ENCODE measurements at places on chromosomes 7 and 10. TPM values are rescaled to one million over a fixed set of nuclear protein-coding genes. Genes with fewer than 3 reads are reported as not detected.

GRCh38 chr7:92626281-92626809 lies 36.2 kb upstream of the FAM133B start:
- no peak for DNase-seq

DNA sequence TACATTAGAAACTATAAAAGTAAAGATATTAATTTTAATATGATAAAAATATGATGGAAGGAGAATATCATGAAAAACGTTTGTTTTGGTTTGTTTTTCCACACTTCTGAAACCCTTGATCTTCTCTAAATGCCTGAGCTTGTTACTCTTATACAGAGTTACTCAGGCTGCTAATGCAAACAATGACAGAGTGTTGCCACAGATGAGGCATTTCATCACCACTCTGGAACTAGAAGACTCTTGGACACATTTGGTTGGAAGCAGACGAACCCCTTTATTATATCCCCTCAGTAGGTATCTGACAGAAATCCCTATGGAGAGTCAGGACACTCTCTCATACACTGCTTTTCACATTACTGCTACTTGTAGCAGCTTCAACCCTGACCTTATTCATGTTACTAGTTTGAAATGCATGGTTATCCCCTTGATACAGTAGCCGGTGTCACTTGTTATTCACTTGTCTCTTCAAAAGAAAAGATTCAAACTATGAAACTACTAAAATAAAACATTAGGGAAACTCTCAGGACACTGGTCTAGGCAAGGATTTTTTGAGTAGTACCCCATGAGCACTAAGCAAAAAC lies 66.9 kb downstream of the SEMA3C start:
- no peak for DNase-seq

DNA sequence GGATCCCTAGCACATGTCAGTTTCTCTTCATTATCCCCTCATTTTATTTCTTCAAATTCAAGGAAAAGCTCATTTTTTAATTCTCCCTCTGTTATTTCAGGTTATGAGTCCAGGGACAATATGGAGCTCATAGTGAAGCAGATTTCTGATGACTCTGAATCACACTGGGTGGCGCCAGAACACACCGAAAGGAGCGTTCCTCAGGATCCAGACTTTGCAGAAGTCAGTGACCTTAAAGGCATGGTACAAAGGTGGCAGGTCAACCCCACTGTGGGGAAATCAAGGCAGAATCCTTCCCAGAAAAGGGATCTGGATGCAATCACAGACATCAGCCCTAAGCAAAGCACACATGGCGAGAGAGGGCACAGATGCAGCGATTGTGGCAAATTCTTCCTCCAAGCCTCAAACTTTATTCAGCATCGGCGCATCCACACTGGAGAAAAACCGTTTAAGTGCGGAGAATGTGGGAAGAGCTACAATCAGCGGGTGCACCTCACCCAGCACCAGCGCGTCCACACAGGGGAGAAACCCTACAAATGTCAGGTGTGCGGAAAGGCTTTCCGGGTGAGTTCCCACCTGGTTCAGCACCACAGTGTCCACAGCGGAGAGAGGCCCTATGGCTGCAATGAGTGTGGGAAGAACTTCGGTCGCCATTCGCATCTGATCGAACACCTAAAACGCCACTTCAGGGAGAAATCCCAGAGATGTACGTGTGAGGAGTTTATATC lies 21.4 kb downstream of the ZKSCAN5 start:
- DNase-seq = no peak

- DNase-seq = no peak
Observed at GRCh38 chr7:47490501-47491265, 91.2 kb downstream of the TNS3 start.

DNA sequence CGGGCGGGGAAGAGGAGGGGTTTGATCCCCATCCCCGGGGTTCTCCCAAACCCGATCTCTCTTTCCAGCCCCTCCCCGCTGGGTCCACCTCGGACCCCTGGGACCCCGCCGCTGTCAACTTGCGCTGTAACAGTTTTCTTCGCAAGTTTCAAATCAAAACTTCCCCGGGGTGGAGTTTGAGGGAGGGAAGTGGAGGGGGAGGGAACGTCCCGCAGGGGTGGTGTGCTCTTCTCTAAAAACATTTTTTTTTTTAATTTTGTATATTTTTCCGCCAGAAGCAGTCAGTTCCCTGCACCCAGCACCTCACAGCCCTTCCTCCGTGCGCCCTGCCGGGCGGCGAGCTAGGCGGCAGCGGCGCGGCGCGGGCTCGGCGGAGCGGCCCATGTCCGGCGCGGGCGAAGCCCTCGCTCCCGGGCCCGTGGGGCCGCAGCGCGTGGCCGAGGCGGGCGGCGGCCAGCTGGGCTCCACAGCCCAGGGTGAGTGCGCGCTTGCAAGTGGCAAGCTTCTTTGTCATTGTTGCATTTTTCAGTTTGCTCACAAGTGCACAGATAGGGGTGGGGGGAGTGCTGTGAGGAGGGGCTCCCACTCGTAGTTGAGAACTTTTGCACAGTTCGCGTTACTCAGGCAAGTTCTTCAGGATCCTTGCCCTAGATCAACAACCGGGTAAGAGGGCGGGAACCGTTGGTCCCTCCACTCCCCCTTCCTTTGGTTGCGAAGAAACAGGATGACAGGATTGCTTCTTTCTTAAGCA lies 933 bp downstream of the MDFIC start:
- peak; percentile 21 for DNase-seq

A1CF gene
- total RNA-seq = not detected

VAX1 gene
- total RNA-seq = not detected

PRDX3 gene
- total RNA-seq = 407 TPM
